Fibroblast of skin of left biceps (primary cell): ENCODE measurements at places on chromosomes 16 and 17.

DNA sequence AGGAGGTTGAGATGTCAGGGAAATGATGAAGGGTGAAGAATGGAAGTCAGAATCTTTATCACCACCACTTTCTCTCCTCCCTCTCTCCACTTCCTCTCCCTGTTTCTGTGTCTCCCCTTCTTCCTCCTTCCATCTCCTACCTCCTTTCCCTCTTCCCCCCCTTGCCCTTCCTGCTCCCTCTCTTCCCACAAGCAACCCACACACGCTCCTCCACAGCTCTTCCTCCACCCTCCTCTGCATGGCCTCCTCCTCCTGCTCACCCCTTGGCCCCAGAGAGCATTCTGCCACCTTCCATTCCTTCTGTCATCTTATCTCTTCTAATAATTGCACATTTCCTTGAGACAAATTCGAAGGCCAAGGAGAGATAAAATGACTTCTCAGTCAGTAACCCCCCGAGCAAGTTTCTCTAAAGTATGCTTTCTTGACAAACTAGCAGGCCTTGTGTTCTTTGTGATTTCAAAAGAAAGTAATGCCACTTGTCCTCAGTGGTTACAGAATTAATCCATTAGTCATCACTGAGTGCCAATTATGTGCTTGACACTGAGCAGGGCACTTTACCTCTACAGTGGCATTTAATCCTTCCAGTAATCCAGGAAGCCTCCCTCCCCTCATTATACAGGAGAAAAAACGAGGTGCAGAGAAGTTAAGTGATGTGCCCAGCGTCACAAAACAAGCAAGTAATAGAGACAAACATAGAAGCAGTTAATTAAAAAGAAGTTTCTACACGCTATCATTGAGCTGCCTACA lies 72.3 kb upstream of the CCL1 start:
- DNase-seq = no peak

- no peak for DNase-seq
These were observed 1.5 kb downstream of the CDK12 start for GRCh38 chr17:39462631-39463375.

DNA sequence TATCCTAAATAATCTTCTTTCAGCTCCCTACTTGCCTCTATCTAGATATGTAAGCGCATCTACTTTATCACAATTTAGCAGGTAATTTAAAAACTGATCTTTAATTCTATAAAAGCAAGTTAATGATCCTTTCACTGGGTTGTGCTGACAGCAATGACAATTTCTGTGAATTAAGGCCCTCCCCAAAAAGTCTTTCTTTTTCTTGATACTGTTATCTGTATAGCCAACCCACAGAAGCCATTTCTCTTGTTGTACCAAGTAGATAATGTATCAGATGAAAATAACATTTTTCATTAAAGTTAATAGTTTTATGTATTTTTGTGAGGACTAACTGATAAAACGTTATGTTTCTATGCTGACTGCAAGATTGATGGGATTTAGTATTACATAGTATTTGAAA lies 3.8 kb downstream of the ZPBP2 start:
- DNase-seq = no peak

- no peak for DNase-seq
These were observed 705.7 kb downstream of the MAF start for GRCh38 chr16:78894886-78895285.

GRCh38 chr17:73436954-73437353 lies 125.2 kb upstream of the CDC42EP4 start:
- DNase-seq = peak; percentile 21

- peak; percentile 7 for DNase-seq
These were observed 1.6 kb downstream of the HEATR3 start for GRCh38 chr16:50067290-50067853.

- DNase-seq = no peak
These were observed 470.2 kb downstream of the PMP22 start for GRCh38 chr17:14794961-14795360.

GRCh38 chr16:66265556-66266141 lies 100.8 kb upstream of the CDH5 start:
- no peak for DNase-seq

- DNase-seq = no peak
These were observed 352.2 kb upstream of the TNRC6C start for GRCh38 chr17:77606146-77606864.

- no peak for DNase-seq
These were observed 3.6 kb downstream of the GRIN2C start for GRCh38 chr17:74856112-74856511.

- DNase-seq = no peak
These were observed 7.6 kb downstream of the CCR7 start for GRCh38 chr17:40557531-40558299.

DNA sequence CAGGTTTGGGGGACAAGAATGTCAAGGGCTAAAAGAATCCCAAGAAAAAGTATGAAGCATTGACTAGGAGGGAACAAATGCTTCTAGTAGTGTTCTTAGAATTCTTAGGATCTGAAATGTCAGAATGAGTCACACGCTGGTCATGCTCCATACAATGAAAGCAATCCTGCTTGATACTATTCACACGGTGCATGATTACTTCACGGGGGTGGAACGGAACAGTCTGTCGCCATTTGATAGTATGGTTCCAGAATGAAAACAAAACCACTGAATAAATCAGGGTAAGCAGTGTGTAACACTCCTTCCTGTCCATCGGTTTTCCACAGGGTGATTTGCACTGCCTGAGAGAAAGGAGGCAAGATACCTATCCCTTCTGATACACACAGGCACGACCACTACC lies 22.9 kb upstream of the YWHAE start:
- DNase-seq = peak; percentile 75

DNA sequence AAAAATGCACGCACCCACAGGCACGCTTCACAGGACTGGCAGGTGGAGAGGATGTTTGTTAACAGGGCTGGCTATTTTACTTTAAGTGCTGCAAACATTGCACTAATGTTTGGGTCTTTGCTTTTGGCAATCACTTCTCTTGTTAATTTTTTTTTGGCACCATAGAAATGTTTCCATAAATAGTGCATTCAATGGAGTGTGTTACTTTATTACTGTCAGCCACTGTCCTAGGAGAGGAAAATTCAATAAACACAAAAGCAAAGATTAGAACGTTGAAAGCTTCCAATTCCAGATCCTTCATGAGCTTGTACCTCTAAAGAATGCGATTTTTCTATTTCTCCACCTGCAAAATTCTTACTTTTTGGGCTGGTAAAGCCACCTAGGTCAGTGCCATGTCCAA lies 743.5 kb downstream of the WWOX start:
- DNase-seq = no peak

DNA sequence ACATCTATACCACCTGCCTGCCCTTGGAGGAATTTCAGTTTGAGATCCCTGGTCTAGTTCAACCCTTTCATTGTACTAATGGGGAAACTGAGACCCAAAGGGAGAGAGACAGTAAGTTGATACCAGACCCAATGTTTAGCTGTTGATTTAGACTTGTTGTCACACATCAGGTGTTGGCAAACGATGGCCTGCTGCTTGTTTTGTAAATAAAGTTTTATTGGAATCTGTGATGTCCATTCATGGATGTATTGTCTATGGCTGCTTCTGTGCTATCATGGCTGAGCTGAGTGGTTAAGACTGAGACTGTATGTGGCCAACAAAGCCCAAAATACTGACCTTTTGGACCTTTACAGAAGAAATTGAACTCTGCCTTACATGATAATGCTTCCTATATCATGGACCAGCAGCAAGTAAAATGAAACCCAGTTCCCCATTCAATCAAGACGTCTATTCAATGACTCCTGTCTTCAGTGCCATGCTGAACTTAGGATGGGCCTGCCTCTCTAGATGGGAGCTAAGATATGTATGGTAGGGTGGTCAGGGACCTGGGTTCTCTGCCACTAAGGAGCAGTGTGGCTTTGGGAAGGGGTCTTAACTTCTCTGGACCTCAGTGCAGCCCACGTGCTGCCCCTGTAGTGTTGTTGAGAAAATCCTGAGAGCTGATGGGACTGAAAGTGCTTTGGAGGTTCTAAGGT lies 111.0 kb downstream of the IRX5 start:
- DNase-seq = no peak

- no peak for DNase-seq
These were observed 4.8 kb downstream of the ATP1B2 start for GRCh38 chr17:7655541-7655840.

GRCh38 chr16:68460067-68460466 lies 11.8 kb upstream of the SMPD3 start:
- no peak for DNase-seq

DNA sequence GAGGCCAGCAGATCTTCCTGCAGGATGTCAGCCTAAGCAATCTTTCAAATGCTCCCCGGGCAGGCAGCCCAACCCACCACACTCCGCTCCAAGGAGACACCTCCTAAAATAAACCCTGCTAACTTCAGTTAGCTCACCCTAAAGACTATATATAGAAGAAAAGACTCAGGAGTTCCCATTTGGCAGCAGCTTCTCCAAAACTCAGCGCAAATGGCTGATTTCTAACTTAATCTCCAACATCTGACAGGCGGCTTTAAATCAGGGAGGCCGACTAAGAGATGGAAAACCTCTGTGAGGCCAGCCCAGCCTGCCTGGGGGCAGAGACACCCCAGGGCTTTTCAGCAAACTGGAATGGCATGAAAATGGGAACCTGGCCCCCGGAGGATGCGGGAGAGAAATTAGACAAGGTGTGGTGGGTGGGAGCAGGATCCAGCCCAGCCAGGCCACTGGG lies 91.6 kb downstream of the XYLT1 start:
- peak; percentile 85 for DNase-seq

DNA sequence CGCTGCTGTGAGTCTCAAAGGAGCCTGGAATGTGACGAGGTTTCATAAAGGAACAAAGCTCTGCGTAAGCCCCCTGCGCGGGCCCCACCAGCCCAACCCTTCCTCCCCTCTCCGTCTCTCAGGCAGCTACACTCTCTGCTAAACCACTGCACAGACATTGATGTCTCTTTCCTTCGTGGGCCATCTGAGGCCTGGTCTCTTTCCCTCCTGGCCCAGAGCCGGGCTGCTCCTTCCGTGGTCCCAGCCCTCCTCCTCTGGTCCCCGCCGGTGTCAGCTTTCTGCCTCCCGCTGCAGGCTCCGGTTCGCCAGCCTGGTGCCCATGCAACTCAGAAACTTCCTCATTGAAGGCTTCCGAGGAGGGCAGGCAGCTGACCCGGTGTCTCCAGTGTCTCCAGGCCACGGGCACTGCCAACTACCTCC lies 7.4 kb downstream of the SCARF1 start:
- no peak for DNase-seq

DNA sequence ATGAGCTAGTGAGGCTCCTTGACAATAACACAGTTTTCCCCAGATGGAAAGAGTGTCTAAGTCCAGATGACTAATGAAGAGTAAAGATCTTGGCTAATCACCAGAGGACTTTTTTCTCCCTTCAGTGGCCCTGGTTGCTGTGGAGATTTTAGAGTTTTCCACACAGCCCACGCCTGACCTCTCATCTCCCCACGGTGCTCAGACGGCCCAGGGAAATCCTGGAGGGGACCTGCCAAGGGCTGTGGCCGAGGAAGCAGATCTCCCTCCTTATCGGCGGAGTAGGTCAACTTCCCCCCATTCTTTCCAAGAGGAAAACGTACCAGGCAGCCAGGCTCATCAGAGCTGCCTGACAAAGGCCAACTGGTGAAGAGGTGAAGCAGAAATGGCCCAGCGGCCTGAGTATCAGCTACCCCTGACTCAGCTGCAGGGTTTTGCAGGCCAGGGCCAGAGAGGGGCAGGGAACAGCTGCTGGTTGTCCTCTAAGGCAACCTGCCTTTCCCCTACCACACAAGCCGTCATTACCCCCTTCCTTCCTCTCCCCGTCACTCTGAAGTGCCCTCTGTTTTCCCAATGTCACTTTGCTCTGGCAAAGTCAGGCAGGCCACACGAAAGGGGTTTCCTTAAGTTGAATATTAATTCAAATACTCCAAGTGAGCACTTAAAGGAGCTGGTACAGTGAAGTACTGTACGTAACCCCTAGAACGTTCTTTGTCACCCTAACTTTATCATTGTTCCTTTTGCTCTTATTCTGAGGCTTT lies 140.2 kb upstream of the ADAMTS18 start:
- no peak for DNase-seq

DNA sequence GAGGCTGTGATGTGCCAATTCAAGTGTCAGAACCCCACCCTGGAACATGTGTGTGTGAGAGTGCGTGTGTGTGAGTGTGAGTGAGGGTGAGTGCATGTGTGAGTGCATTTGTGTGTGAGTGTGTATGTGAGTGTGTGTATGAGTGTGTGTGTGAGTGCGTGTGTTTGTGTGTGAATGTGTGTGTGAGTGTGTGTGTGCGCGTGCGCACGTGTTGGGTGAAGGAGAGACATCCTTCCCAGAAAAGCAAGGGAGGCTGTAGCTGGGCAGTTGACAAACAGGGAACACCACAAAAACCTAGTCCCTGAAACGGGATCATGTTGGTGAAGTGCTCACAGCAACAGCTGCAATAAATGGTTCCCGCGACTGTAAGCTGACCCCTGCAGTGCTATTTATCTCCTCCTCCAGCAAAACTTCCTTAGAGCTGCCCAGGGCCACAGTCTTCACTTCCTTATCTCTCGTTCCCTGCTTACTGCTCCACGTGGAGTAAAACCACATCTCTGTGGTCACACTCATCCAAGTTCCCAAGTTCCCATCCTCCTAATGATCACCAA lies 40.1 kb upstream of the RPL38 start:
- DNase-seq = no peak

- no peak for DNase-seq
These were observed 170.3 kb downstream of the MAF start for GRCh38 chr16:79430191-79430678.

DNA sequence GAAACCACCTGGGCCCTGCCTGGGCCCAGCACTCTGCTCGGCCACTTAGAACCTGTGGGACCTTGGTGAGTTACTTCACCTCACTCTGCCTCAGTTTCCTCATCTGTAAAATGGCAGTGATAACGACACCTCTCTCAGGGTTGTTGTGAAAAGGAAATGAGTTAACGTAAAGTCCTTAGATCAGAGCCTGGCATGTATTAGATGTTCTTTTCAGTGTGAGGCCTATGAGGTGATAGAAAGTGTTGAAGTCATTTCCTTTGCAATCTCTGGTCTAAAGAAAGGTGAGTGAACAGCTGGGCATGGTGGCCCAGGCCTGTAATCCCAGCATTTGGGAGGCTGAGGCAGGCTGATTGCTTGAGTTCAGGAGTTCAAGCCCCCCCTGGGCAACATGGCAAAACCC lies 51.7 kb upstream of the LGALS9 start:
- DNase-seq = no peak

DNA sequence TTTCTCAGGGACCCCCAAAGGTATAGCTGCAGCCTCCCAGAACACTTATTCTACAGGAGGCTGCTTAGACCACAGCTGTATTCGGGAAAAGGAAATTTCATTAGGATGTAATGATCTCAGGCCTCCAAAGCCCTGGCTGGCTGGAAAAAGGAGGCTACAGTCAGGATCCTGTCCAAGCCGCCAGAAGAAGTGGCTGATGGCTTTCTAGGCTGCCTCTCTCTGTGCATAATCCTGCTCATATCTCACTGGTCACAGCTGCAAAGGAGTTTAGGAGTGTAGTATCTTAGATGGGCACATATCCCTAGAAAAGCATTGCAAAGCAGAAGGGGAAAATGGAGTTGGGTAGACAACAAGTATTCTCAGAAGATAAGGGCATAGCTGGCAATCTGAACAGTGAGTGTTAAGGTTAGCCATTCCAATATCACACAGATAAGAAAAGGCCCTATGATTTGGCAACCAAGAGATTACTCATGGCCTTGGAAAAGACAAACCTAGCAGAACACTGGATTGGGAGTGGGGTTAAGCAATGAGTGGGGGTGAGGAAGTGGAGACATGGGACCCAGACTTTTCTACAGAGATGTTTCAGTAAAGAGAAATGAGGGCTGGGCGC lies 26.0 kb upstream of the PRKCA start:
- no peak for DNase-seq

GRCh38 chr17:32769846-32770245 lies 107.1 kb downstream of the MYO1D start:
- DNase-seq = no peak

- DNase-seq = peak; percentile 82
These were observed 14.7 kb downstream of the TNS4 start for GRCh38 chr17:40486522-40487370.

- DNase-seq = no peak
These were observed 11.8 kb downstream of the CSF3 start for GRCh38 chr17:40026816-40027613.
